ENCODE measurements at places on chromosomes 6 and 20.

GRCh38 chr6:85614780-85615179 lies 21.1 kb upstream of the SNX14 start:
- no peak for DNase-seq

DNA sequence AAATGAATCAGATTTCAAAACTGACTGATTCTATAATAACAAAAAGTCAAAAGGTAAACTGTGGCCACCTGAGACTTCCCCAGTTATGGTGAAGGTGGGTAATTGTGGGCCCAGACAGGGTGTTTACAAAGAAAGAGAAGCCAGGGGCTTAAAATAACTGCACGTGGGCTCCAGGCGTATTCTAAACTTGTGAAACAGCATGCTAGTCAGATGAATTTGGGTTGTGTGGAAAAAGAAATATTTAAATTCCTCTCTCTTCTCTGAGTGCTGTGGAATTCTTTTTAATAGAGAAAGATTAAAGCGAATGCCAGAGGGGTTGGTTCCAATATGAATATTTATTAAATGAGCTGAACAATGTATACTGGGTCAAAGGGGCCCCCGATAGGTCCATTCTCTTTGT lies 166.3 kb upstream of the AFDN start:
- no peak for DNase-seq

GRCh38 chr20:23835716-23836115 lies 9.2 kb upstream of the CST2 start:
- no peak for DNase-seq

- peak; percentile 20 for DNase-seq
These were observed 88.0 kb upstream of the TULP1 start for GRCh38 chr6:35600659-35601125.

DNA sequence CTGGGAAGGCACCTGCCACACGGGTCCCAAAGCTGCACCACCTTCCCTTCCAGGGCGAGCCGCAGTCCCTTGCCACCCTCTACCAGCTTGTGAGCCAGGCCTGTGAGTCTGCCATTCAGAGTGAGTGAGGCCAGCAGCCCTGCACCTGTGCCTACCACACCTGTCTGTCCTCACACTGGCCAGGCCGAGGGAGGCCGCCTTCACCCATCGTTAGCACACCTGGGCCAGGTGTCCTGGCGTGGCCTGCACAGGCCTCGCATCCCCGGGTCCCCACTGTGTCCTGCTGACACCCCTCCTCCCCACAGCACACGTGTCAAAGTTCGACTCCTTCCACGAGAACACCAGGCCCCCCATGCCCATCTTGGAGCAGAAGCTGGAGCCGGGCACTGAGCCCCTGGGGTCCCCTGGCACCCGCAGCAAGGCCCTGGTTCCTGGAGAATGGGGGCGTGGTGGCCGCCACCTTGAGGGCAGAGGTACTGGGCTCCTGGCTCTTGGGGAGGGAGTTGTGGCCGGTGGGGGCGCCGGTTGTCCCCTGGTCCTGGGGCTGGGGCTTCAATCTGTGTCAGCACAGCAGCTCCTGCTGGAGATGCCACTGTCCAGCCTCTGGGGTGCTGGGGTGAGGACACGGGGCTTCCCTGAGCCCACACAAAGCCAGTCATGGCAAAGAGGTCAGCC lies 33.0 kb downstream of the CHRNA4 start:
- DNase-seq, result no peak

- DNase-seq, result no peak
These were observed 30.6 kb downstream of the RBM24 start for GRCh38 chr6:17311595-17312311.

- no peak for DNase-seq
These were observed 17.3 kb upstream of the WFDC2 start for GRCh38 chr20:45452238-45452637.

GRCh38 chr20:31260326-31260932 lies 3.0 kb downstream of the DEFB115 start:
- DNase-seq, result peak; percentile 37

GRCh38 chr20:20562507-20562906 lies 149.9 kb downstream of the RALGAPA2 start:
- DNase-seq, result no peak

GRCh38 chr6:117425431-117426153 lies at the start of gene ROS1:
Gene ROS1 (minus strand): TSS chr6:117425942. CDS start chr6:117425656, 286 bp downstream.
- DNase-seq, result no peak

DNA sequence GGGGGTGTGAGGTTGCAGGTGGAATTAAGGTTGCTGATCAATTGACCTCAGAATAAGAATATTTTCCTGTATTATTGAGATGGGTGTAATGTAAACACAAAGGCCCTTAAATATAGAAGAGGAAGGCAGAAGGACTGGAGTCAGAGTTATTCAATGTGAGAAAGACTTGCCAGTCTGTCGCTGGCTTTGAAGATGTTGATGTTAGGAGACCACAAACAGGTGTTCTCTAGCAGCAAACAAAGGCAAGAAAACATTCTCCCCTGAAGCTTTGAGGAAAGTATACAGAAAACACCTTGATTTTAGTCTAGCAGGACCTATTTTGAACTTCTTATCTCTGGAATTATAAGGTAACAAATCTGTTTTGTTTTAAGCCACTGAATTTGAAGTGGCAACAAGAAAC lies 138.9 kb upstream of the PTPRK start:
- DNase-seq, result no peak

GRCh38 chr6:140671926-140672325 lies 1297.5 kb upstream of the CITED2 start:
- peak; percentile 7 for DNase-seq

DNA sequence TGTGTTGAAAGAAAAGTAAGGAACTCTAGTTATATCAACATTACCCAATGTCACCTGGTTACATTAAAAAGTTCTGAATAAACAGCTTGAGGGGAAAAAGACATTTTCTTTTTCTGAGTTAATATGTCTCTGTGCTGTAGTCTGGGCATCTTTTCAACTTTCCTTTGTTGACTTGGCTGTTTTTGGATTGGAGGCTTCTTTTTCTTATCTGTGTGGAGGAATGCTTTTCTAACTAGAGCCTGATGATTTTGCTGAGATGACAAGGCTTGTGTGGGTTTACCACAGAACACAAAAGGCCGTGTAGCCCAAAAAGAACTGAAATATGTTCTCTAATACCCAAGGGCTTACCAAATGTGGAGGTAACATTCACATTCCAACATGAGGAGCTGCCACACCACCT lies 161.8 kb downstream of the KCNQ5 start:
- no peak for DNase-seq

GRCh38 chr6:4069199-4069598 lies 9.7 kb downstream of the FAM217A start:
- DNase-seq, result no peak

DNA sequence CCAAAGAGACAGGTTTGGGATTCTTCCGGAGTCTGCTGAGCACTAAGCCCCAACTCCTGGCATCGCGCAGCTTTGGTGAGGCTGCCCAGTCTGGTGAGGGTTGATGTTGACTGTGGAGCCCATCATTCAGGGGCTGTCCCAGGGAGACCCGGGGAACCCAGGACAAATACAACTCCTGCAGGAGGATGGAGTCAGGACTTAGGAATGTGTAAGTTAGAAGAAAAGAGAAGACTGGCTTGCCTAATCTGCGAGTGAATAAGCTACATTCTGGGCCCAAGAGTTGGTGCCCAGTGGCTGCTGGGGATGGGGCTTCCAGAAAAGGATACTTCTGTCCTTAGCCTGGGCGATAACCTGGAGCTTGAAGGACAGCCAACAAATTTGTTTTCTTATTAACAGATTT lies 47.9 kb downstream of the STK35 start:
- no peak for DNase-seq

- DNase-seq, result no peak
These were observed 23.2 kb downstream of the DIDO1 start for GRCh38 chr20:62902926-62903615.

DNA sequence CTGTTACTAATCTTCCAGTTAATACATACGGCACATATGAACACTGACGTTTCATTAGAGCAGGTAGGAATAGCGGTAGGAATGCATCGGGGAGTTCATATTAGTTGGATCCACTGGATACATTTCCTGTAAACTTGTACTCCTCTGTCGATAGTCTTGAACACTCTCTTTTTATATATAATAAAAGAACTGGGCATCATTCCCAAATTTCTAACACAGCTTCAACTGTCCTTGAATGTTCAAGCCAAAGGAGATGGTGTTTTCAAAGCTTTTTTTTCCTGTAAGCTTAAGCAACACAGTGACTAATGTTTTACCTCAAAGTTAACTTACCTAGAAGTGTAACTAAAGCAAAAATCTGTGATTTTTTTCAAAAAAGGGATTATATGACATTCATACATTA lies 195.3 kb downstream of the UTRN start:
- DNase-seq, result no peak

GRCh38 chr6:124963416-124963785 lies 1.2 kb downstream of the RNF217 start:
- peak; percentile 39 for DNase-seq

DNA sequence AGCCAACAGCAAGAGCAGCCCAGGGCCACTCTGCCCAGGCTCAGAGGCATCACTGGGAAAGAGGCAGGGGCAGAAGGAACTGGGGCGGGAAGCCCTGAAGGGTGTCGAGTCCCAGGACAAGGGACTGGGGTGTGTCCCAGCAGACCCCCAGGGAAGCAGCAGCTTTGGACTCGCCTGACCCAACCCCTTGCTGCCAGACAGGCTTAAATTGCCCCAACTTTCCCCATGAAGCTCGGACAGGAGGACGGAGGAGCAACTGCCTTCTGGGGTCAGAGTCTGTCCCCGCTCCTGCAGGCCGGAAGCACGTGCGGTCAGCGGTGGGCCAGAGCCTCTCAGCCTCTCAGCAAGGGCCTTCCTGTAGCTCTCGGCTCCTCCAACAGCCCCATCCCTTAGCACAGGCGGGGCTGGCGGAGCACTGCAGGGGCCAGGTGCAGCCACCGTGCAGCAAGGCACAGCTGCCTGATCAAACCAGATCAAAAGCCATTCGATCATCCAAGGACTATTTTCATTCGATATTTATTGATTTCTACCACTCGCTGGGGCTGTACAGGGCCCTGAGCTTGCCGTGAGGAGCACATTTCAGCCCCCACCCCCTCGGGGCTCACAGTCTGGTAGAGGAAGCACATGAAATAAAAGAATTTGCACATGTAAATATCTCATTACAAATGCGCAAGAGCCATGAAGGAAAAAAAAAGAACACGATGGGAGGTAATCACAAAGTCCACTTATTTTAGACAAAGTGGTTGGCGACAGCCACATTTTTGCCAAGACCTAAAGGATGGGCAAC lies 31.8 kb upstream of the STX16 start:
- DNase-seq, result no peak

DNA sequence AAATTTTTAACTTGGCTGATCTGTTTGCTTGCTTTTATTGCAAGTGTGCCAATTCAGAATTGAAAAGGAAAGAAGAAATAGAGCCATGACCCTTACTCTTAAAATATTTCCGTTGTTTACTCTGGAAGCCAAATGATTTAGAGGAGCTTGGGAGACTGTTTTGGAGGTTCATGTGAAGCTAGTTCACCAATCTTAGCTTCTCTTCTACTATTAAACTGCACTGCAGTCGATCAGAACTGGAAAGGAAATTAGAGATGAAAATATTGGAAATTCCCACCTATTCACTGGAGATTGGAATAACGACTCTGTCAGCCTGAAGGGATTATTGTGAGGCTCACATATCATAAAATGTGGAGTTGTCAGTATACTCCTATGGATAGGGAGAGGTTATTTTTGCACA lies 81.8 kb downstream of the MLIP start:
- no peak for DNase-seq

DNA sequence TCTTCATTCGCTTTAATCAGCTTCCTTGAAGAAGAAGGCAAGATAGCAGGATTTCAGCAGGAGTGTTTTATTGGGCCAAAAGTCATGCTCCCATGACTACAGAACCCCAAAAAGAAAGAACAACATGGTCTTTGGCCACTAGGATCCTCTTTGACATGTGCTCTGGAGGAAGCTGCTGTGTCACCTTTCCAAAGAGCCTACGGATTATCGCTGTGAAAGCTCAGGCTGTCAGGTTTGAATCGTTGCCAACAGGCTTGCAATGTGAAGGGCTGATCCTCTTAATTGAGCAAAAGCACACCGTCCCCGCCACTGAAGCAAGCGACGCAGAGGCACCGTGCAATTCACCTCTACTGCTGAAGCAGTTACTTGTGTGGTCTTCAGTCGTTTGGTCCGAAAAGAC lies 29.0 kb downstream of the MYLIP start:
- DNase-seq, result peak; percentile 46

- DNase-seq, result no peak
These were observed 4.9 kb downstream of the NKAIN2 start for GRCh38 chr6:123808556-123808955.

DNA sequence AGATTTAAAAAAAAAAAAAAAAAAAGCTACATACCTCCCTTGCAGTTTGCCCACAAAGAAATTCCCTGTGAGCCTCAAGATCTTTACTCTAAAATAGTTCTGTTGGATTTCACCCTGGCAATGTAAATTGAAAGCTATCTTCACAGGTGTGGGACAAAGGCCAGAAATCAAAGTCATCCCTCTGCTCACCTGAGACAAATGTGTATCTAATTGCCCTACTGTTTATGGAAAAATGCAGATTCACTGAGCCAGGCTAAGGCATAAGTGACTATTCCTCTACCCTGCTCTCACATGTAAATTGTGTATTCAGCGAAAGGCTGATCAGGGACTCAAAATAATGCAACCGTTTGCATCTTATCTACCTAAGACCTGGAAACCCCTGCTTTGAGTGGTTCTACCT lies 98.5 kb upstream of the SHLD1 start:
- DNase-seq, result no peak

DNA sequence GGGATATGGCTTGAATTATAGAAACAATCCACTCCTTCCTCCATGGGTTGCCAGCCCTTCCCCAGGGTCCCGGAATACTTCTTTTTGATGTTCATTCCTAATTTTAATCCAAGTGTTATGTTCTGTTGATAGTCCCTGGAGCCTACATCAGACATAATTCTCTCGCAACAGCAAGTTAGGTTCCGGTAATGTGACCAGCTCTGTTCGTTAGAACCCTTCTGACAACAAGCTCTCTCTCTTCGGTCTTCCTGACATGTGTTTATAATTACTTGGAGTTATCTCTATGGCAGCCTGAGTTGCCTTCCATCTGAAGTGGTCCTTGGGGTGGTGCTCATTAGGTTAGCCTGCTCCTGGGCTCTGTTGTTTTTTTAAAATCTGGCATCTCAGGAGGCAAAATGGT lies 506.9 kb upstream of the JARID2 start:
- no peak for DNase-seq

GRCh38 chr6:133097208-133097607 lies 143.9 kb upstream of the EYA4 start:
- no peak for DNase-seq

- no peak for DNase-seq
These were observed 1202.0 kb upstream of the ADGRB3 start for GRCh38 chr6:67433124-67433523.

- no peak for DNase-seq
These were observed 307.1 kb upstream of the RSPO3 start for GRCh38 chr6:126811321-126811720.

- DNase-seq, result no peak
These were observed 268.7 kb downstream of the DOK5 start for GRCh38 chr20:54744097-54744496.

All from hematopoietic multipotent progenitor cell treated with erythropoietin and hydrocortisone succinate and interleukin-3 and kit ligand, for 6 days (in vitro differentiated cells).